Activated naive CD4-positive, alpha-beta T cell treated with anti-CD3 and anti-CD28 coated beads, Interleukin-2, amount 10 ng/mL, durations not matched to agents 5 hours and 36 hours (primary cell): ENCODE measurements at places on chromosomes 3 and 15. TPM values are rescaled to one million over a fixed set of nuclear protein-coding genes. Genes with fewer than 3 reads are reported as not detected.

The DUOXA2 gene
- not detected for total RNA-seq

The CPLX3 gene
- not detected for total RNA-seq

The CLEC3B gene
- 0.41 TPM for total RNA-seq

The DPPA2 gene
- not detected for total RNA-seq

The CD200R1L gene
- total RNA-seq: not detected

The FOXL2NB gene
- total RNA-seq: not detected

The BCHE gene
- total RNA-seq: not detected

The GOLGA6L9 gene
- total RNA-seq: 1.8 TPM

The CYP1A2 gene
- not detected for total RNA-seq
